ENCODE measurements at places on chromosomes 7 and 10.

- DNase-seq, result no peak
Observed at GRCh38 chr10:120806081-120806480, 45.1 kb upstream of the WDR11 start.

DNA sequence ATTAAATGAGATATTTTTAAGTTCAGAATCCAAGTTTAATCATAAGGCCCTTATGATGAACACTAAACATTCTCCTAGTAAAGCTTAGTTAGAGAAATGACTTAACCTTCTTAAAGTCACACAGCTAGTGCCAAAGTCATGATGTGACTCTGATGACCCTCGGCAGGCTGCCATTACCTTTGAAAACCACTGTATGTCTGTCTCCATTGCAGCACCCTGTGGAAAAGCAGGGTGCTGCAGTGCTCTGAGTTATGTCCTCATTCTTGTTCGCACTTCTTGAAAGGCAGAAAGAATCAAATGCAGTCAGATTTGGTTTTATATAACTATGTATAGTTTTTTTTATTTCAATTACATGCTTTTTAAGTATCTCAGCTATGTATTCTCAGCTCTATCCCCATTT is 105.0 kb downstream of the PHTF2 start:
- DNase-seq, result peak; percentile 2

DNA sequence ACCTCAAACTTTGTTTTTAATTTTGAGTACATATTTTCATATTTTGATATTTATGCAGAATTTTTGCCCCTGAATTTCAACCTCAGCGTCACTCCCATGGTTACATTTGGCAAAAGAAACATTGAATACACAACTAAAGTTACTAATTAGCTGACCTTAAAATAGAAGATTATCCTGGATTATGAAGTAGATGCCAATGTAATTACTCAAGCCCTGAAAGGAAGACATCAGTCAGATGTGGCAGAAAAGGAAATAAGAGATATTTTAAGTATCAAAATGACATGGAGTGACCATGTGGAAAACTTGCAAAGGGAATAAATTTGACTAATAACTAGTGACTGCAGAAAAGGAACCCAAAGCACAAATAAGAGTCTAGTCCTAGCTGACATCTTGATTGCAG is 701.3 kb upstream of the KCND2 start:
- DNase-seq, result no peak

GRCh38 chr10:7998831-7999230 is 55.7 kb upstream of the GATA3 start:
- no peak for DNase-seq

DNA sequence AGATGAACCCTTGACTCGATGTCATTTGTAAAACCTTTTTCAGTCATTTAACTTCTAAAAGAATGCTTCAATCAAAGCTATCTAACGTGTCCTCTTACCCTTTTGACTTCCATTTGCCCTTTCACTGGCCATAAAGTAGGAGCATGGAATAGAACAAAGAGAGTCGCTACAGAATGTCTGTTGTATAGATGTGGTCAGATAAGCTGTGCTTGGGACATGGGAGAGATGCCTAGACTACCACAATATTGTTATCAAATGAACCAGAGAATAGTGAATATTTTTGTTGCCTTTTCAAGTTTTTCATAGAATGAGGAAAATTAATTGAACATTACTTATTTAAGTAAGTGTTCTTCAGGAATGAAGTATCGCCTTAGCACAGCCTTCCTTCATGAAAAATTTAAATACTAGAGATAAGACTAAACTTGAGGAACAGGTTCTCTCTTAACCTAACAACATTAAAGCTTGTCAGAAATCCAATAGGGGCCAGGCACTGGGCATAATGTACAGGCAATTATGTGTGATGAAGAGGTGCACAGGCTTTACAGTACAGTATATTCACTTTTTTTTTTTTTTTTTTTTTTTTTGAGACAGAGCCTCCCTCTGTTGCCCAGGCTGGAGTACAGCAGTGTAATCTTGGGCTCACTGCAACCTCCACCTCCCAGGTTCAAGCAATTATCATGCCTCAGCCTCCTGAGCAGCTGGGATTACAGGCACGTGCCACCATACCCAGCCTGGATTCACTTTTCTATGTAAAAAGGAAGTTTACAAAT is 7.5 kb upstream of the KMT2E start:
- no peak for DNase-seq

DNA sequence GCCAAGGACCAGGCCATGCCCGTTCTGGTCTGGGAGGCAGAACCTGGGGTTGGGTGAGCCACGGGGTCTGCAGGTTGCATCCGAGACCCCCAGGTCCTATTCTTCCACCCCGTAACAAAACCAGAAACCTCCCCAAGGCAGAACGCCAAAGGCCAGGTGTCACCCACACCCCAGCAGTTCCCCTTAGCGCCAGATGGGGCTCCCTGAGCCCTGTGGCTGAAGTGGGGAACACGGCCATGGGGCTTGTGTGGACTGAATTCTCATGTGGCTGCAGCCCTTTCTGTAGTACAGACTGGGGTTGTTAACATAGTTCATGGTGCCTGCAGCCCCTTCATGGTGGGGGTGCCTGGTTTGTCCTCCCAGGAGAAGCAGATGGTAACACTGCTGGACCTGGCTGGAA is 10.2 kb downstream of the BRI3 start:
- DNase-seq, result no peak

- no peak for DNase-seq
Observed at GRCh38 chr7:122846591-122846990, 39.7 kb downstream of the CADPS2 start.

GRCh38 chr10:93600446-93601145 is 439 bp downstream of the RBP4 start:
- DNase-seq, result peak; percentile 32

- DNase-seq, result no peak
Observed at GRCh38 chr10:25504838-25505237, 330.0 kb downstream of the GPR158 start.

DNA sequence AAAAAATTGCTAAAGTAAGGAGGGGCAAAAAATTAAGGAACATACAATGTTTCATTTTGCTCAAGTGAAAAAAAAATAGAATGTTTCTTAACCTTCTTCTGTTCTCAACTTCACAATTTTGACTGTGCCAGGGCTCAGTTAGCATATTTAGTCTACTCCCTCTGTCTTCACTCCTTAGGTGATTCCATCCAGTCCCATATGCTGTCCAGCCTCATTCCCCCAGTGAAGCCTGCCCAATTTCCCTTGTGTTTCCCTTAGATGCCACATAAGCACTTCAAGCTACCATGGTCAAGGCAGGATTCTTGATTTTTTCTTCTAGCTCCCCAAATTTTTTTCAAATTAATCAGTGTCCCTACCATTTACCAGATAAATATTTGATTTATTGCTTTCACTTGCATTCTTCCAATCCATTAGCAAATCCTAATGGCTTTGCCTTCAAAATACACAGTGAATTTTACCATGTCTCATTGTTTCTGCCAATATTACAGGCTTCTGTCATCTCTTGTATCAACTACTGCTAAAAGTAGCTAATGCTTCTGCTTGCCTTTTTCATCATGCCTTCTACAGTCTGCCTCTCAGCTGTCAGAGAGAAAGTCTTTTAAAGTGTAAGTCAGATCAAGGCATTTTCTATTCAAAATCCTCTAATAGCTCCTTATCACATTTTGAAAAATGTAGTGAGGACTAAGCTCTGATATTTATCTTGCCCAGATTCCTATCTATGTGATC is 166.8 kb downstream of the MACC1 start:
- DNase-seq, result no peak

DNA sequence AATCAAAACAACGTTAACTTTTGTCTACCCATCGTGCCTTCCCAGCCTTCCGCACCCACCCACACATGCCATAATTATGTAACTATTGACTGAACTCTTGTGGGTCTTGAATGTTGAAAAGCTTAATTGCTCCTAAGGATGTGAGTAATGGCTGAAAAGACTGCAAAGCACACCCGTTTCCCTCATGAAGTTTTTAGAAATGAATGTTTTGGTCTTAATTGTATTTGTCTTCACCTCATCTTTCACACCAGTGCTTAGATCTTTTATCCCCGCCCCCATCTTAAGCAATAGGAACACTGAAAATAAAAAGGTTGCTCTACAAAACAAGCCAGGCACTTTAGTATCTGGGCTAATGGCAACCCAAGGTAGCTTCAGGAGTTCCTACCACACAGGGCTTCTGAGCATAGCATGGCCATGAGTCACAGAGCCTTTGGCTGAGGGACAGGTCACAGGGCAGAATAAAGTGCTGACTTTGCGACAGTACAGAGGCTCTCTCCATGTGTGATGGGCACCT is 690.5 kb downstream of the PARD3 start:
- DNase-seq, result peak; percentile 48

DNA sequence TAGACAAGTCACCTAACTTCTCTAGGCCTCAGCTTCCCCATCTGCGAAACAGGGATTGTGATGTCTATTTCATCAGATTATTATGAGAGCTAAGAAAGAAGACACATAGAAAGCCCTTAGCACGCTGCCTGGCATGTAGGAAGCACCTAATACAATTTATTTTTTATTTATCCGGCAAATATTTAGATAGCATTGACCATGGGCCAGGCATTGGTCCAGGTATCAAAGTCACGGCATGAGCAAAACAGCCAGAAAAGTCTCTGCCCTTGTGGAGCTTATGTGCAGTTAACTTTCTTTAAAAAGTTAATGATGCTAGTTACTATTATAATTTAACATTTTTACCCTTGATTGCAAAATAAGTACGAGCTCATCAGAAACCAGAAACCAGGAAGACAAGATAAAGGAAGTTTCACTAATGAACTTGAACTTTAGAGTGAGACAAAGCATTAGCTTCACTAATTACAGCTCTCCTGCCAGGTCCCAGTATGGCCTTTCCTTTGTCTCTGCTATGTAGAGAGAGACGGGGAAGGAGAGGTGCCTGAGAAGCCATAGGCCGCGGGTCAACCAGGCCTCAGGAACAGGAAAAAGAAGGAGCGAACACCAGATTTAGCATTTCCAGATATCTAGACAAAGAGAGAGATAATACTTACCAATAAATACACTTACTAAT is 139.5 kb upstream of the ADAM12 start:
- no peak for DNase-seq

- DNase-seq, result no peak
Observed at GRCh38 chr7:129266181-129266580, 41.4 kb downstream of the AHCYL2 start.

DNA sequence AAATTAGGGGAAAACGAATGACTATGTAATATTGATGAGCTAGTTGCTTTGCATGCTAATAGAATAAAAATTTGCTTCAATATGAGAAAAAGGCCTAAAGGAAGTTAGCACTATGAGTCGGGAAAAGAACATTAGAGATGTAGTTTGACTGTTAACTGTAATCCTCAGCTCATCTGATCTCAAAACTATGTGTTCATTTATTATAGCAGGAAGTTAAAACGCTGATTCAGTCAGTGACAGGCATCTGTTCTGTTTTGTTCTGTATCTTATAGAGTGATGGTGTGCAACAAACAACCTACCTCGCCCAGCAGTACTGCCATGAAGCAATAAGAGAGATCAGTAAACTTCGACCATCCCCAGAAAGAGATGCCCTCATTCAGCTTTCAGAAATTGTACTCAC is 48.6 kb downstream of the PDSS1 start:
- no peak for DNase-seq
